ENCODE measurements at places on chromosomes 5 and 9.

DNA sequence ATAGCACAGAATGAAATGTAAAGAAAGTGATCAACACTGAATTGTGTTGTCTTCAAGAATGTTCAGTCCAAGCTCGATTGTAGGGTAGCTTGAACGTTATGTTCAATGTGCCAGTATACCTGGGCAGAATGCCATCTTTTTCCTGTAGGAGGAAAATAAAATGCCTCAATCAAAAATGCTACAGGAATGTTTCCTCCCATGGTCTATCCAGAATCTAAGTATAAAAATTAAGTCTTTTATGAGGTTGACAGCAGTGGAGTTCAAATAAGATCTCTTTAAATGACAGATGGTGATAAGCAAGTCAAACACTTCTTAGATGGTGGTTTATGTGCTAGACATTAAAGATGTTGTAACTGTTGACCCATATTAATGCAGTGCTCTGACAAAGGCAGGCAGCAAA, 488.6 kb downstream of the CSNK1G3 start:
- H3K27ac ChIP-seq: no peak overlapping the region
- no peaks in the 10 kb centered on the region for H3K4me1 ChIP-seq
- H3K36me3 ChIP-seq: peaks cover 1% of the 10 kb centered on the region
- DNase-seq: no peak
- no peak overlapping the region for H3K4me3 ChIP-seq

DNA sequence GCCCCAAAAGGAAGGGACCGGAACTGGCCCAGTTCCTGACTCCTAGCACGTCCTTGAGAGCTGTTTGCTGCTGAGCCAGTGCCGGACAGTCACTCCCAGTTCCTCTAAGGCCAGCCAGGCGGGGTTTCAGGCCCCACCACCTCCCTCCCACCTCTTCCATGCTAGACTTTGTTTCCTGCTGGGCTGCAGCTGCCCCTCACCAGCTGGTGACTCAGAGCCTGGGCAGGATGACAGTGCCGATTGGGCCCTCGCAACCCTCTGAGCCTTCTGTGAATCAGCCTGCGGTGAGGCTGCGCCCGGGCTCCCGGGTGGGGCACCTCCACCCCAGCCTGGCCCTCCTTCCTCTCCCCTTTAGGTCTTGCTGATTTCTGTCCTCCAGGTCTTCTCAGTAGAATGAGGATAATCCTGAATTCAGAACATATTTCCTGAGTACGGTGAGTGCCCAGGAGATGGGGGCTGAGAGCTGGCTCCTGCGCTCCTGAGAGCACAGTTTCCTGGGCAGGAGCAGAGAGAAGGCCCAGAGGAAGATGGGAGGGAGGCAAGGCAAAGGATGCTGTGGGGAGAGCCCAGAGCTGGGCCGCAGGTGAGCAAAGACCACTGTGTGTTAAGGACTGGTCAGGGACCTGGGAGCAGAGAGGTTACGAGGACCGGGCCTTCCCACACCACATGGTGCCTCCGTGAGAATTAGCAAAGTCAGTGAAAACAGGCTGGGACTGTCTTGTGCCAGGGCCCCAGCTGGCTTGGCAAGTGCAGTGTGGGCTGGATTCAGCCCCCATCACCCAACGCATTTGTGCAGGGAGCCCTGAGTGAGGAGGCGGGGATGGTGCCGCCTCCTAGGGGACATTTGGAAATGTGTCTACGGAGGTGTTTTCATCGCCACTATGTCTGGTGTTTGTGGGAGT, 32.9 kb upstream of the STXBP1 start:
- no peaks in the 10 kb centered on the region for H3K27me3 ChIP-seq
- peaks cover 11% of the 10 kb centered on the region for H3K4me1 ChIP-seq
- peak overlapping the region; percentile 79 for H3K27ac ChIP-seq
- H3K36me3 ChIP-seq: no peaks in the 10 kb centered on the region
- no peak for DNase-seq

DNA sequence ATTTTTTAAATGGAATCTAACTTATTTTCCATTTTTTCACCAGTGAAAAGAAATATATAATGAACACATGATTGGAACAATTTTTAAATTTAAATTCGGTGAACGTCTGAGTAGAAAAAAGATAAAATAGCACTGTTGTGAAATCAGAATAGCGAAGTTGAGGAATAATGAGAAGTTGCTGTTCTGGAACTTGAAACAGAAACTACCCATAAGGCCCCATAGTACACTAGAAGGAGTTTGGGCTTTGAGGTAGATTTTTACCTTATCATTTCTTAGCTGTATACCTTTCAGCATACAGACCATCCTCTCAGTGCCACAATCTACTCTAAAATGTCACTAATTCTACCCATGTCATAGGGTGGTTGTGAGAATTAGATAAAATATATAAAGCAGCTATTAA, 35.1 kb downstream of the TDRD7 start:
- no peak for DNase-seq
- no peaks in the 10 kb centered on the region for H3K27me3 ChIP-seq
- no peak overlapping the region for H3K27ac ChIP-seq
- H3K4me1 ChIP-seq: peaks cover 5% of the 10 kb centered on the region

DNA sequence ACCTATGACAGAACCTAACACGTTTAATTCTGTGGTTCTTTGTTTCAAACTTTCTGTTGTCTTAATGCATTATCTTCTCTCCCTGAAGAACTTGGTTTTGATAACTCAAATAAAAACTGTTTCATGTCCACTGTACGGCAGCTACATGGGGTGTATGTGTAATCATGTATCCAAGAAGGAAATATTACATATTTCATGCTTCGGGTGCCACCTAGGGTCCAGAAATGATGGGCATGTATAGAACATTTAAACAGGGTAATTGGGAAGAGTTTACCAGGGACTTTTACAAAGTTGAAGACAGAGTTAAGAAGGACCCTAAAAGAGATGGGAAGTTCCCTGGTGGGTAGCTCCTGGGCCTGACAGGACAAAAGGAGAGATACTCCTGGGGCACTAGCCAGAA, 291.3 kb downstream of the FBXL7 start:
- H3K4me3 ChIP-seq: no peak overlapping the region
- no peaks in the 10 kb centered on the region for H3K4me1 ChIP-seq
- no peak overlapping the region for H3K27ac ChIP-seq
- DNase-seq: no peak
- H3K27me3 ChIP-seq: no peaks in the 10 kb centered on the region

GRCh38 chr9:116366241-116366640, 212.7 kb downstream of the PAPPA start:
- no peak for DNase-seq
- H3K4me3 ChIP-seq: no peak overlapping the region
- H3K36me3 ChIP-seq: no peaks in the 10 kb centered on the region
- H3K4me1 ChIP-seq: no peaks in the 10 kb centered on the region

DNA sequence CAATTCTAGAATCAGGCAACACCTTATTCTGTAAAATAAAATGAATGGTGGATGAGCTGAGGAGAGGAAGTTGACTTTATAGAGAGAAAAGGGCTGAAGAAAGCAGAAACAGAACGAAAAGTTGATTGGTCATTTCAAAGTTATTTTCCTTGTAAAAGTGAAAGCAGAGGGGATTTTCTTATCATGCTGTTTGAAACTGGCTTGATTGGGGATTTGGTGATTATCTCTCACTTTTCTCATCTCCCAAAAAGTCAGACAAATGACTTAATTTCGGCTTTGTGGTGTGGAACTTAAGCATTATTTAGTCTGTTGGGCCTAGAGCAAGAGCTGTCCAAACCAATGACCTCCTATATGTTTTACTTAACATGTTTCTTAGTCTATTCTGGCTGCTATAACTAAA, 60.5 kb upstream of the ITGA2 start:
- no peaks in the 10 kb centered on the region for H3K4me1 ChIP-seq
- H3K4me3 ChIP-seq: no peak overlapping the region
- DNase-seq: no peak
- H3K27ac ChIP-seq: no peak overlapping the region
- H3K36me3 ChIP-seq: no peaks in the 10 kb centered on the region
- H3K27me3 ChIP-seq: no peaks in the 10 kb centered on the region

GRCh38 chr9:97563458-97564135, 62.1 kb downstream of the TMOD1 start:
- DNase-seq: no peak
- H3K27me3 ChIP-seq: peaks cover 25% of the 10 kb centered on the region
- no peak overlapping the region for H3K4me3 ChIP-seq
- peaks cover 5% of the 10 kb centered on the region for H3K4me1 ChIP-seq

- no peak overlapping the region for H3K27ac ChIP-seq
- no peaks in the 10 kb centered on the region for H3K36me3 ChIP-seq
- no peak for DNase-seq
Measured at GRCh38 chr5:68345582-68345981, 130.0 kb downstream of the PIK3R1 start.

GRCh38 chr5:65914641-65915196, 11.7 kb upstream of the ERBIN start:
- no peak for DNase-seq
- H3K27ac ChIP-seq: no peak overlapping the region
- H3K27me3 ChIP-seq: no peaks in the 10 kb centered on the region

GRCh38 chr5:54018438-54018837, 291.9 kb downstream of the ARL15 start:
- DNase-seq: no peak
- H3K4me1 ChIP-seq: peaks cover 23% of the 10 kb centered on the region
- H3K4me3 ChIP-seq: no peak overlapping the region
- no peaks in the 10 kb centered on the region for H3K27me3 ChIP-seq

DNA sequence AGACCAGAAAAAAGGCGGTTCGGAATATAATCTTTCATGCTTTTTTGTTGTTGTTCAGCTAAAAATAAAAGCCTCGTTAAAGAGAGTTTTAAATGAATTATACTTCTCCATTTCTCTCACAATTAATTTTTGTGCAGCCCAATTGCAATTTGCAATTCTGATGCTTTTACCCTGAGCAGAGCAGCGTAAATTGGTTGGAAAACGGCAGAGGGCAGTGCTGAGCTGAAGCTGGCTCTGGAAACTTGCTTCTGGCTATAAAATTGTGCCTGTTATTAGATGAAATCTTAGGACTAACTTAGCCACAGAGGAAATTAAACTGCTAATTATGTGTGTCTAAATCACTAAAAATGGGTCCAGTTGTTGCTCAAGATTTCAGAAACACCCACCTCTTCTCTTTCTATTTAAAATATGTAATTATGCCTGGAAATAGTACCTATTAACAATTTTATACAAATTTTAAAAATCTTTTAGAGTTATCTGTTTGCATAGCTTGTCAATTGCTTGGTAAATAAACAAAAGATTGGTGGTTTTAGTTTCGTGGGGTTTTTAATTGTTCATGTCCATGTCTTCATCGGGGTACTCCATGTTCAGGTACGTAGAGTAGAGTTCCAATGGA, 441.8 kb upstream of the TLE4 start:
- DNase-seq: no peak
- H3K27ac ChIP-seq: no peak overlapping the region
- no peaks in the 10 kb centered on the region for H3K36me3 ChIP-seq
- no peak overlapping the region for H3K4me3 ChIP-seq

DNA sequence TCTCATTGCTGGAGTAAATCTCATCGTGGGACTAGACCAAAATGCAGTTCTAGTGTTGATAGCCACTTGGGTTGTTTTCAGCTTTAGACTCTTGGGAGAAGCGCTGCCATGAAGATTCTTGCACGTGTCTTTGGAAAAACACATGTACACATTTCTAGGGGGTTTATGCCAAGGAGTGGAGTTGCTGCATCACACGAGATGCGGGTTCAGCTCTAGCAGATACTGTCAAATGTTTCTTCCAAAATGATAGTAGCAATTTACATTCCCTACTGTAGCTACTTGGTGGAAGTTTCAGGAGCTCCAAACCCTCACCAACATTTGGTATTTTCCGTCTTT, 52.3 kb upstream of the CPLX2 start:
- H3K4me3 ChIP-seq: no peak overlapping the region
- DNase-seq: no peak
- H3K27me3 ChIP-seq: peaks cover 82% of the 10 kb centered on the region
- H3K27ac ChIP-seq: no peak overlapping the region
- no peaks in the 10 kb centered on the region for H3K36me3 ChIP-seq

DNA sequence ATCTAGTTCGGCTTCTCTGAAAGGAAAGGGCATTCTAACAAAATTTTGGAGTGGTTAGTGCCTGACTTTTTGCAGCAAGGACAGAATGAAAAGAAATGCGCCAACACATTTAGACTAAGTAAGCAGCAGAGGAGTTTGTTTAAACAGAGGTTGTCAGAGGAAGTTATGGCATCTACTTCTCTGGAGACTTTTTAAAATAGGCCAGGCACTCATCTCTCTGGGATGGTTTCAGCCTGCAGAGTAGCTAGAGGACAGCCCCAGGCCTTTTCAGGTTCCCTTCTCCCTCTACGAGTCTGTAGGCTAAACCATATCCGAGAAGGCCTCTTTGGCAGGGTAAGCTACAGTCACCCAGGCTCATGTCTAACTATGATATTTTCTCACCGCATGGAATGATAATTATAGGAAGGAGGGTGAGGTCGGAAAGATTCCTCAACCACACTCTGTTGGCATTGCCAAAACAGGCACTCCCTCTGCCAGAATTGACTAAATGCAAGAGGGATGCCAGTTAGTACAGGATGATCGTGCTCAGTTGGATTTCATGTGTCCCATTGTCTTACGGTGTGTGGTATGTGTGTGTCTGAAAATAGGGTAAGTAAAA, 1.4 kb upstream of the CTXN3 start:
- DNase-seq: no peak
- no peaks in the 10 kb centered on the region for H3K36me3 ChIP-seq
- H3K4me1 ChIP-seq: no peaks in the 10 kb centered on the region
- H3K4me3 ChIP-seq: no peak overlapping the region
- no peak overlapping the region for H3K27ac ChIP-seq

DNA sequence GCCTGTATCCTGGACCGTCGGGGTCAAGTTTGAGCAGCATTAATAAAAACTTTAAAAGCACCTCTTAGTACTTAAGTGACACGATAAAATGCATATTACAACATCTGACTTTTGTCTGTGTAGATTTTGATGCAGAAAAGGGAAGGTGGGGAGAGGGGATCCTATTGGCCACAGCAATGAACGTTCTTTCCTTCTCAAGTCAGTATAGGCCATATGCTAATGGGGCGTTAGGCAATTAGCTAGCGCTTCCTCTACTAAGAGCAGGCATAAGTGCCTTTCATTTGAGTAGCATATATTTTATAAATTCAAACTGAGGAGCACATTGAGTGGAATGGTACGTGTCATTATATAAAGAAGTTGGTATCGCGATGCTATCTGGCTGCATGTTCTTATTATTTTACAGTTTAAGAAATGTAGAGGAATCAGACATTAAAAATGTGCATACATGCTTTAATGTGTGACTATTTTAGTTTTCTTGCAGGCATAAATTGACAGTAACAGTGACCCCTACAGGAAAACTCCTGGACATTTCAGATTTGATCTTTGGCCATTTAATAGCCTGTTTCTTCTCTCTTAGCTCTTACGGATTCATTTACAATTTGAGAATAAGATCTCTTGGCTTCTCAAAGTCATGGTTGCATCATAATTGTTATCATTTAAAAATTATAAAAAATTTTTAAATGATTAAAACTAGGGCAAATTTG, 1.1 kb upstream of the GNA14 start:
- H3K27me3 ChIP-seq: peaks cover 49% of the 10 kb centered on the region
- peaks cover 1% of the 10 kb centered on the region for H3K36me3 ChIP-seq
- no peak overlapping the region for H3K27ac ChIP-seq
- H3K4me3 ChIP-seq: no peak overlapping the region

- peaks cover 99% of the 10 kb centered on the region for H3K36me3 ChIP-seq
- peaks cover 76% of the 10 kb centered on the region for H3K4me1 ChIP-seq
- DNase-seq: no peak
- peak overlapping the region; percentile 100 for H3K27ac ChIP-seq
Measured at GRCh38 chr5:132480893-132481595, 9.5 kb downstream of the IRF1 start.

- DNase-seq: no peak
- no peaks in the 10 kb centered on the region for H3K4me1 ChIP-seq
- no peak overlapping the region for H3K4me3 ChIP-seq
- H3K27me3 ChIP-seq: no peaks in the 10 kb centered on the region
- H3K36me3 ChIP-seq: peaks cover 3% of the 10 kb centered on the region
- no peak overlapping the region for H3K27ac ChIP-seq
Measured at GRCh38 chr9:131324736-131325679, 35.5 kb downstream of the PLPP7 start.

All from central memory CD8-positive, alpha-beta T cell (primary cell).